Stimulated activated CD4-positive, alpha-beta T cell treated with anti-CD3 and anti-CD28 coated beads, Interleukin-12 subunit alpha, Interleukin-12 subunit beta, amount 100 ng/mL, for 24 hours (primary cell): ENCODE measurements at places on chromosomes 12 and 14.

- no peak for DNase-seq
Observed at GRCh38 chr12:913919-914698, 35.4 kb downstream of the RAD52 start.

GRCh38 chr12:131034631-131035244 lies 81.0 kb downstream of the ADGRD1 start:
- no peak for DNase-seq

GRCh38 chr12:132686825-132687210 lies 324 bp downstream of the POLE start:
- peak; percentile 17 for DNase-seq

- DNase-seq, result no peak
Observed at GRCh38 chr14:105290621-105291346, 10.0 kb downstream of the BRF1 start.

DNA sequence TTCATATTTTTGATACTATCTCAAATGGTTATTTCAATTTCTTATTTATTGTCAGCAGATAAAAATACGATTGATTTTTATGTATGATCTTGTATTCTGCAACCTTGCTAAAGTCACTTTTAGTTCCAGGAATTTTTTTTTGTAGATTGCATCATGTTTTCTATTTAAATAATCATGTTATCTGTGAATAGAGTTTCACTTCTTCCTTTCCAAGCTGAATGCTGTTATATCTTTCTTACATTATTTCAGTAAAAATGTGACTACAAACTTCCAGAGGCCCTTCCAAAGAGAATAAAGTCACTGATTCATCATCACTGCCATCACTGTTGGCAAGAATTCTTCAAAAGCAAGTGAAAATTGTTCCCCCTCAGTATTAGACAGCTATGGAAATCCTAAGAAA lies 104.7 kb upstream of the RAP1B start:
- DNase-seq, result no peak

DNA sequence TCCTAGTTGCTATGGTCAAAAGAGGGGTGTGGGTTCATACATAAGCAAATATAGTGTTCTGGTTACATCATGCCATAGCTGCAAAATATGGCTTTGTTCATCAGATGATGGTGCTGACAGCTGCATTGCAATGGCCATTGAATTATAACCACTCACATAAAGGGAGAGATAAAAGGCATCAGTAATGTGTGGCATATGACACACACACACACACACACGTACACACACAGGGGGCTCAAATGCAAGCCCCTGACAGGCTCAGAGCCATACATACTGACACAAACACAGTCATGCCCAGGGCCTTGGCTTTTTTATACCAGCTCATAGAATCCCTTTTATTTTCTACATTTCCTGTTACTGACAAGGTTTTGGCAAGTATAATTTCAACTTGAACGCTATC lies 698.9 kb downstream of the BCL11B start:
- no peak for DNase-seq

GRCh38 chr12:111335811-111336210 lies 33.1 kb downstream of the PHETA1 start:
- DNase-seq, result no peak

GRCh38 chr12:31370531-31371255 lies 44.7 kb upstream of the SINHCAF start:
- no peak for DNase-seq

- peak; percentile 33 for DNase-seq
Observed at GRCh38 chr12:54360717-54361456, 3.4 kb downstream of the GPR84 start.

- DNase-seq, result no peak
Observed at GRCh38 chr12:121980191-121980891, 41.3 kb upstream of the BCL7A start.

GRCh38 chr12:4478933-4479332 lies 33.3 kb upstream of the FGF6 start:
- no peak for DNase-seq

DNA sequence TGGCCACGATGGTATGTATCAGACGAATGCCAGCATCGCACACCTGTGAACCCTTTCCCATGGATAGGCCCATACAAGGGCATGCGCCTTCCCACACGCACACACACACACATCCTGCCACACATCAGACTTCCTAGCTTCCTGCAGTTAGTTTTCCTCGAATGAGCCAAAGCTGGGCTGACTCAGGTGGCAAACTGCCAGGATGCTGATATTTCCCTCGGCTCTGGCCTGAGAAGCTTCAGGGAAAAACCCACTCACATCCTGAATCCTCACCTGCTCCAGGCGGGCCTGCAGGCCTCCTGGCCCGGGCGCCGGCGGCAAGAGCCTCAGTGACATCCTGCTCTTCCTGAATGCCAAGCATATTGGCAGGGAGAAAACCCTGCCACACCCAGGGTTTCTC lies 22.4 kb downstream of the CALM1 start:
- DNase-seq, result no peak

GRCh38 chr12:62448436-62448835 lies 18.2 kb upstream of the MON2 start:
- DNase-seq, result no peak
